G401 (cell line): ENCODE measurements at places on chromosomes 13 and 19. TPM values are rescaled to one million over a fixed set of nuclear protein-coding genes. Genes with fewer than 3 reads are reported as not detected.

DNA sequence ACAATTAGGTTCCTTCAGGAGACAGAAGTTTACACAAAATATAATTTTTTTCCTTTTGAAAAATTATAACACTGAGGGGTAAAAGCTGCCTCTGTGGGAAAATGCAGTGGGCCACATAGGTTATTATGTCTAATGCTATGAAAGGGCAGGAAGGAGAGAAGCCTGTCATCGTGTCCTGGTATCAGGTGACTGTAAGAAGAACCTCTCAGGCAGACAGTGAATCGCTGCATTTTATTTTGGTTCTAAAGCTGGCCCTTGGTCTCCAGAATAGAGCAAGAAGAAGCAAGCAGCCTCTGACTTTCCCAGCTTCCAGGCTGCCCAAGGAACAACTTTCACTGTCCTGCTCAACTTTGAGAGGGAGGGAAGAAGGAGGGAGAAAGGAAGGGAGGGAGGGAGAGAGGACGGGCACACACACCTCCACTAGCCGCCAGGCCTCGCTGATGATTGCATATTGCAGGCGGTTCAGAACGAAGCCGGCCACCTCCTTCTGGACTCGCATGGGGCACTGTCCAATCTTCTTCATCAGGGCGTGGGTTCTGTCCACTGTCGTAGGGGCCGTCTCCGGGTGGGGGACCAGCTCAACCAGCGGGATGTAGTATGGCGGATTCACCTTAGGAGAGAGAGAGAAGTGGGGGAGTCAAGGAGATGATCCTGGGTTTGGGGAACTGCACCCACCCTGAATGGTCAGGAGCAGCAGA, 93.8 kb downstream of the CRYL1 start:
- DNase-seq, result no peak

ZGLP1 gene
- 0.55 and 1.6 TPM in 2 replicates for total RNA-seq

- no peak for DNase-seq
Measured at GRCh38 chr13:75326173-75327134, 155.5 kb downstream of the TBC1D4 start.

- peak; percentile 90 for DNase-seq
Measured at GRCh38 chr19:18007917-18008673, at the start of gene ARRDC2. ARRDC2 (plus strand) TSS chr19:18008170; CDS start chr19:18008311, 141 bp downstream.

C2CD4C gene
- 6.0 and 11.9 TPM in 2 replicates for total RNA-seq

C5AR1 gene
- total RNA-seq, result 0.68 and 0.92 TPM in 2 replicates

PRR36 gene
- total RNA-seq, result 0.03 and 0.49 TPM in 2 replicates

CABP5 gene
- total RNA-seq, result not detected in 2 replicates

GRCh38 chr13:31424130-31424729, 224.5 kb downstream of the B3GLCT start:
- DNase-seq, result peak; percentile 57

ADGRE2 gene
- not detected in 2 replicates for total RNA-seq

GRCh38 chr19:50465986-50466705, 10.2 kb upstream of the EMC10 start:
- no peak for DNase-seq

FDX2 gene
- 25.2 and 26.2 TPM in 2 replicates for total RNA-seq

- DNase-seq, result no peak
Measured at GRCh38 chr19:924553-925086, 1.2 kb upstream of the ARID3A start.

ZNF568 gene
- 0.12 and 0.14 TPM in 2 replicates for total RNA-seq

DNA sequence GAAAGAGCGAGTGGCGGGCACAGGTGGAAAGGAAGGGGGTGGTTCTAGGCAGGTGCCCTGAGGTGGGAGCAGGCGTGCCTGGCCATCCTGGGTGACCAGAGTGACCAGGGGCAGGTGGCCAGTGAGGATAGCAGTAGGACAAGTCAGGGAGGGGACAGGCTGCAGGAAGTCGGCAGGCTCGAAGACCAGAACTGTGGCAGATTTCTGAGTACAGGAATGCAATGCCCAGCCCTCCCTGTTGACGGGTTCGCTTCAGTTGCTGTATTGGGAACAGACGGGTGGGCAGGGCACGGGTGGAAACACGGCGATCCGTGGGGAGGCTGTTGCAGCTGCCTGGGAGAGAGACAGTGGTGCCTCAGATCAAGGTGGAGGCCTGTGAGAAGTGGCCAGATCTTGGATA, 1.9 kb downstream of the ZNF628 start:
- DNase-seq, result no peak

- no peak for DNase-seq
Measured at GRCh38 chr13:112229992-112230872, 145.9 kb upstream of the SPACA7 start.

- DNase-seq, result no peak
Measured at GRCh38 chr13:44652168-44652567, 76.0 kb upstream of the TSC22D1 start.

DNA sequence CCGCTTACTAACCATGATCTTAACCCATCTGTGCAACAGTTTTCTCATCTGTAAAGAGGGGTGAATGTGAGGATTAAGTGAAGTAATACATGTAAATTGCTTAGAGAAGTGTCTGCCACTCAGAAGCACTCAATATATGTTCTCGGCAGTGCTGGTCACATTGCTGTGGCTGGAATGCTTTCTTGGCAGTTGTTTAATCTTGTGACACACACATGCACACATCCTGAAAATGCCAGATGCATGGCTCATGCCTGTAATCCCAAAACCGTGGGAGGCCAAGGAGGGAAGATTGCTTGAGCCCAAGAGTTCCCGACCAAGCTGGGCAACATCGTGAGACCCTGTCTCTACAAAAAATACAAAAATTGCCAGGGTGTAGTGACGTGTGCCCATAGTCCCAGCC, 4.9 kb upstream of the DMKN start:
- DNase-seq, result no peak

DNA sequence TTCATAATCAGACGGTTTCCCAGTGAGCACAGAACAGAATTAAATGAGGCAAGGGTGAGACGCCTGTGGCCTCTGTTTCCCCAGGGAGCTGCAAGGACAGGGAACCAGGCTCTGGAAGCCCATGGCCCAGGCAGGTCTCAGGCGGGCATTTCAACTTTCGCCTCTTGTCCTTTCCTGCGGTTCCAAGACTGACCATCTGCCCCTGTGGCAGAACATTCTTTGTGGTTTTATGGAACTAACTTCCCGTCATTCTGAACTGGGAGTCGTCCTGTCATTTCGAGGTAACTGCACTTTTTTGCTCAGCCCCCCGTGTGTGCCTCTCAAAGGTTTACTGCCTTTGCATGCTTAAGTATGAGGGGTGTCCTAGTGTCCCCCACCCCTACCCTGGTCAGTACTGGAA, 70.9 kb downstream of the KL start:
- no peak for DNase-seq

DNA sequence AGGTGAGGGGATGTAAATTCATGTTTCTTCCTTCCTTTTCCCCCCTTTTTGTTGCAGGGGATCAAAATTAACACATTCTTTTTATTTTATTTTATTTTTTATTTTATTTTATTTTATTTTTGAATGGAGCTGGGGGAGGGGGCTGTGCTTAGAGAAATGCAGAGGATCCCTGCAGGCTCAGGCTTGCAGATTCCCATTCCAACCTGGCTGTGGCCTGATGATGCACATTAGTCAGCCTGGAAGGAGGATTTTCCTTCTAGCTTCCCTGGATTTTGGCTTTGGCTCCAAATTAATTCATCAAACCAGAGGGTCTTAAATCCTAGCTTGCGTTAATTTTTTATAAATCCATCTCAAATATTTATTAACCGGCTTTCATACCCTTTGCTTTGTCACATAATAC, 67.0 kb downstream of the FREM2 start:
- DNase-seq, result no peak

DNA sequence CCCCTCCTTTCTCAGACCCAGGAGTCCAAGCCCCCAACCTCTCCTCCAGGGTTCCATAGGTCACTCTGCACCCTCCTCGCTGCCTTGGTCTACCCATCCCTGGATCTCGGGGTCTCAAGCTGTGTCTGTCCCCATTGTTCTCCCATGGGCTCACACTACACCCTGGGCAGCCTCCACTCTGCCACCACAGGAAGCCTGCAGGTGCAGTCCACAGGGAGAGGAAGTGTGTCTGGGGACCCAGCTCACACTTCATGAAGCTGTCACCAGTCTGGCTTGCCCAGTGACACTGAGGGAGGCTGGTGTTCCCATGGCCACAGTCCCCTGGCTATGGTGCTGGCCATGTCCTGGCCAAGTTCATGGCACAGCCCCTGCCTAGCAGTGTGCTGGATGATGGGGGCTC, 5.3 kb downstream of the NECTIN2 start:
- DNase-seq, result no peak

GRCh38 chr19:35608251-35608650, 4.3 kb upstream of the HAUS5 start:
- no peak for DNase-seq

DNA sequence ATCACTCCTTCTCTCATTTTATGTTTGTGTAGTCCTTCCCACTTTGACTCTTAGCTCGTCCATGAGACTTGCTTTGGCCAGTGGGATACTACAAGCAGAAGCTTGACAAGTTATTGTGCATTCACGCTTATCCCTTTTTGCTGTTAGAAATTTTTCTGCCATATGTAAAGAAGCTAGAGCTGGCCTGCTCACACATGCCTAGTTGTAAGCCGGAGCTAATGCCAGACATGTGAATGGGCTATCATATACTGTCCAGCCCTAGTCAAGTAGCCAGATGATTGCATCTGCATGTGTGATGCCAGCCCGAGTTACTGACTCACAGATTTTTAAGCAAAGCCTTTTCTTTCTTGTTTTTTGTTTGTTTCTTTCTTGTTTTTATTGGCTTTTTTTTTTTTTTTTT, 460.7 kb downstream of the TDRD3 start:
- no peak for DNase-seq

IL17D gene
- 5.9 and 9.8 TPM in 2 replicates for total RNA-seq

CYP4F8 gene
- not detected in 2 replicates for total RNA-seq

GRCh38 chr13:98405107-98405571, 171.8 kb downstream of the STK24 start:
- DNase-seq, result peak; percentile 58

- peak; percentile 27 for DNase-seq
Measured at GRCh38 chr19:1860821-1861598, 2.4 kb downstream of the KLF16 start.

GRCh38 chr13:112744168-112745021, 54.6 kb downstream of the ATP11A start:
- no peak for DNase-seq

DNA sequence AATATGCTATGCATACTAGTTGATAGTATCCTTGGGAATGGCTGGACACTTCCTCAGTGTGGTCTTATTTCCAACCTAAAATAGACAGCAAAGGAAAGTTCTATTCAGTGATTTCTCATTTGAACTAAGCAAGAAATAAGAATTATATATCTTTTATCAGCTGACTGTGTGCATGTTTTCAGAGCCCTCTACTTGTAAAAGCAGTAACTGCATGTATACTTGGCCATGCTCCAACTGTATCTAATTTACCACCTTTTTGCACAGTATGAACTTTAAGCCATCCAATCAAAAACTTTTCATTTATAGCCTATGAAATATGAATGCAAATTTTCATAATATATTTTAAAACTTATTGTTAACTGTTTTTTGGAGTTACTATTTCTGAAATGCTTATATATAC, 136.4 kb upstream of the PCDH9 start:
- DNase-seq, result no peak

PGLYRP2 gene
- not detected in 2 replicates for total RNA-seq
